ENCODE measurements at places on chromosomes 16 and 17.
A peak's percentile ranks its signal among the peaks of the same experiment; 100 is the strongest.

GRCh38 chr16:88383401-88384221, 852 bp downstream of the ZNF469 start:
- no peak for DNase-seq

DNA sequence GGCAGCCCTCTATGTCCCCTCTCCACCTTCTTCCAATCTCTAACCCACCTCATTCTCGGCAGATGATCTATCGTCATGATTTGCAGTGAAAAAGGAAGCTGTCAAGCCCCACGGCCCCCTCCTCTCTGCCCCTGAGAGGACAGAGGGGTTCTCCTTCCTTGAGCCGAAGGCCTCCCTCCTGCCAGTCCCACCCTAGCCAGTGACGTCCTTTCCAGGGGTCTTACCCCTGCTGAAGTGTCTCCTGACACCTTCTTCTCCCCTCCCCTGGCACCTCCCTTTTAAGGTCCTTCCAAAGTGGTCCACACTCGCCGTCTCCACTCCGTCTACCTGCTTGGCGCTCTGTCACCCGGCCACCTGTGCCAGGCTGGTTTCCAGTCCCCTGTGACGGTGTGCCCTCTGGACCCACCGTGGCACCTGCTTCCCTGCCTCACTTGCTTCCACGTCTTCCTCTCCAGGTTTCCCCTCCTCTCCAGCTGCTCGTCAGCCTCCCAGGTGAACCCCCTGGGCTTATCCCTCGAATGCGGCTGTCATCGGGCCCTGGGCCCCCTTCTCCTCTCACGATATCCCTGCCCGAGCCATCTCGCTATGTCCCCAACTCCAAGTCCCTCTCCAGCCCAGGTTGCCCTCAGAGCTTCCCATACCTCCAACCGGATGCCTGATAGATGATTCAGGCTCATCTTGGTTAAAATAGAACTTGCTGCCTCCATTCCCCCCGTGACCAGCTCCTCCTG, 5.7 kb downstream of the CCDC102A start:
- DNase-seq, result no peak

DNA sequence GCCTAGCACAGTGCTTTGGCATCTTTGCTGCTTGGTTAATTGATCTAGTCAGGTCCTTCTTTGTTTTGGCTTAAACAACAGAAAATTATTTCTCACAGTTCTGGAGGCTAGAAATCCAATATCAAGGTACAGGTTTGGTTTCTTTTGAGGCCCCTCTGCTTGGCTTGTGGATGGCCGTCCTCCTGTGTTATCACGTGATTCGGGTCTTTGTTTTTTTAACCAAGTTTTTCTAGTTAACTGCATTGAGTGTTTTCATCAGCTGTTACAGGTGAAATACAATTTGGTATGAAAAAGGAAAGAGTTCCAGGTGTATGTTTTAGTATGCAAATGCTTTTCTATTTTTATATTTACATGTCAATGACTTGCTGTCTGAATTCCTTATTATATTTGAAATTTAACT, 2.8 kb downstream of the NLK start:
- DNase-seq, result no peak

DNA sequence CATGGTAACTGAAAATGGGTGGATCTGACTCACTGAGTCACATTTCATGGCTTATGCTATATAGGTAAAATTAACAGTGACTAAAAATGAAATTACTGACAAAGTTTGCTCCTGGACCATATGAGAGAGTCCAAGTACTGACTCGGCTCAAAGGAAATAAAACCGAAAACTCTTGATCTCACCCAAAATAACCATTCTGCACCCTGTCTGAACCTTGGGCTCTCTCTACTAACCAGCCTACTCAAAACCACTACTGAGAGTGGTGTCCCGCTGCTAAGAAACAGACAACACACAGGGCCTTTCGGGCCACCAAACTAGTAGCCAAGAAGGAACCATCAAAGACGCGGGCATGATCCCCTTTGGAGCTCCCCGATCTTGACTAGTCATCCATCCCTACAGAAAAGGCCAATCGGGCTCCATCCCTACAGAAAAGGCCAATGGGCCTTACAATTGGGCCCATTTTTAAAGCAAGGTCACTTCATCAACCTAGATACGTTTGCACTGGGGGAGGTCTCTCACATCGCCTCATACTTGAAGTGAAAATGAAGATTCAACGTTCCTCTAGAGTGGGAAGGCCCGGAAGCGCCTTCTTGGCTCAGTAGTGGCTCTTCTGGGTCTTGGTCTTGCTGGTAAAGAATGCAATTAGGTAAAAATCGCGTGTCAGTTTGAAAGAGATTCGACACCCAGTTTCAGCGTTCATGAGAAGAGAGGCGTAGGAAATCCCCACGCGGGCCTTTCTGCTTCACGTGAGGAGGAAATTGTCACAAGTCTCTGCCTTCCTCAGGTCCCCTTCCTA, 720 bp upstream of the ZPBP2 start:
- no peak for DNase-seq

DNA sequence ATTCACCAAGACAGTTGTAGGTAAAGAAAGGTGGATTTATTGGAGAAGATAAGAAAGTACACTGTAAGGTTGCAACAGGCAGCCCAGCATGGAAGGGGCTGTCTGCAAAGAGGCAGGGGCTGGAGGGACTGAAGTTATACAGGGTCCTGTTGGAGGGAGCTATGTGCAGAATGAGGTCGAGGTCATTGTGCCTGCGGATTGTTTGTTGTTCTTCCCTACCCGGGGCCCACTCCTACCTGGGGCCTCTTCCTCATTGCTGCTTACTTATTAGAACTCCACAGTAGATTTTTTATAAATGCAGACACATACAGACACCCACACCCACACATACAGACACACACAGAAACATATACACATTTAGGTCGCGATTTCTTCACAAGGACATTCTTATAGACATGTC, 466.2 kb downstream of the MAF start:
- DNase-seq, result no peak

DNA sequence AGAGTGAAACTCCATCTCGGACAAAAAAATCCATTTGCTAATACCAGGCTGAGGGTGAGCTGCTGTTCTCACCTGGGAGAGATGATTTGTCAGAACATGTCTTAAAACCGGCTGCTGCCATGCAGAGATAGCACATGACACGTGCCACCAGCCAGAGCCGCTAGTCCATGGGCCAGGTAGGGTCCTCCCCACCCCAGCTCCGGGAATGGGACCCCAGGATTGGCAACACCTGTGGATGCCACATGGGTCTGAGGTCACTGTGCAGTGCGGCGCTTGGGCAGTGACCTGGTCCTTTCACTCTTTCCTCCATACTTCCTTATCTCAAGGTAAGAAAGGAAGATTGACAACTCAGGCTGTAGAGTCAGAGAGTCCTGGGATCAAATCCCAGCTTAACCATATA, 393.3 kb upstream of the TNRC6C start:
- no peak for DNase-seq

DNA sequence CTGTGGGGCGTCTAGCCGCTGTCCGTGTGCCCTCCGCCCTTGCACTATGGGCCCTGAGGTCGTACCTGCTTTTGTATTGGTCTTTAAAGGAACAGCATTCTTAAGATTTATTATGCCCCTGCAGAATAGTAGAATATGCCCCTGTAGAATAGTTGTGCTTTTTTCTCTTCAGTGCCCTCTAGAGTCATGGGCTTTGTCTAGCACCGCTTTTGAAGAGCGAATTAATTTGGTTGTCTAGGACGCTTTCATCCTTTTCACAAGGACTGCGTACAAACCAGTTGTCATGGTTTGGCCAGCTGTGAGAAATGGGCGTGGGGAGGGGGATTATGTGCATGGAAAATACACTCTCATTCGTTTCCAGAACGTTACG, 621 bp downstream of the CEP95 start:
- DNase-seq, result peak; percentile 4

GRCh38 chr17:38809828-38810227, 10.5 kb upstream of the PIP4K2B start:
- no peak for DNase-seq

GRCh38 chr17:79706931-79707850, 23.6 kb upstream of the ENPP7 start:
- DNase-seq, result no peak

DNA sequence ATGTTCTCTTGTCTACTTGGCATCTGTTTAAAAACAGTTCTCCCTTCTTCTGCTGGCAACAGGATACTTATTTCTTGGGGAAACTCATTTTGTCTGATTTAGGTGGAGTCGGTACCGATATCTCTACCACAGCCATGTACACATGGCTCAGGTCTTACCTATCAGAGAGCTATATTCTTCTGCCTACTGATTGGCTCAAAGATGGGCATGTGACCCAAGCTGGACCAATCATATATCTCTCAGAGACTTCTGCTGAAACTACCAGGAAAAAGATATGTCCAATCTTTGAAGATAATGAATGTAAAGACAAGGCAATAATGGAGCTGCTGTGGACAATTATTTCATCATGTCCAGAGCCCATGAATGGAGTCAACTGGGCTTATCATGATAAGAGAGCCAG, 21.6 kb upstream of the SHISA9 start:
- no peak for DNase-seq

DNA sequence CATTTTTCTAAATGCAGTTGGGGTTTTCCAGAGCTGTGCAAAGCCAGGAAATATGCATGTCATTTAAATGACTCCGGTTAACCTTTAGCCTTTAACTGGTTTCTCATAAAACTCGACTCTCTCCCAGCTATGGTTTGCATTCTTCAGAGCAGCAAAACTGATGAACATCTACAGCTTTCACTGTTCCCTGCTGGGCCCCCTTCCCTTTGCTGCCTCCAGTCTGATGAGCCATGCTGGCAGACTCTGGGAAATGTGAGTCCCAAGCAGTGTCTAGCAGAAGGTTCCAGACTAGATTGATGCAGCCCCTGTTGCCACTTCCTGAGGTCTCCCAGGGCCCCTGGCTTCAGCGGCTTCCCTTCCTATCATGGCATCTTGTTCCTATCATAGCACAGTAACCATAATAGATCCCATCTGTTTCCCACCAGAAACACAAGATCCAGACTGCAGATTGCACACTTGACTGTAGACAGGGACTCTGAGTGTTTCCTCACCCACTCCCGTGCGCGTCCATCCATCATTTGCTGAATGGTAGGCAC, 135.4 kb downstream of the CLEC16A start:
- no peak for DNase-seq

DNA sequence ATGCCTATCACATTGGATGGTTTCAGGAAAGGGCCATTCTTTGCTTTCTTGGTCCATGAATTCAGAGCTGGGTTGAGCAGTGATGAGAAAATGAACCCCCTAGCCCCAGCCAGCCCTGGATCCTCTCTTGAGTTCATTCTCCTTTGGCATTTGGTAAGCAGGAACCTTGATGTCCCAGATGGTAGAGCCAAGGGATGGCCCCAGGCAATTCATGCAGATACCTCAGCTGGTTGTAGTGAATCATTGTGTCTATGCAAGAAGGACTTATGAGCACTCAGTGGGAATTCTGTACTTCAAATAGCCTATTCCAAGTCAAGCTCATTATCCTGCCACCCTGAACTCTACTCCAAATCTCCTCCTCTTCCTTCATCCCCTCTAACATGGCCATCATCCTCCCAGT, 412.7 kb downstream of the UTP18 start:
- DNase-seq, result no peak

- no peak for DNase-seq
These were observed 26.9 kb downstream of the MARF1 start for GRCh38 chr16:15616012-15616411.

- no peak for DNase-seq
These were observed 88.6 kb upstream of the NLRP1 start for GRCh38 chr17:5672815-5673430.

DNA sequence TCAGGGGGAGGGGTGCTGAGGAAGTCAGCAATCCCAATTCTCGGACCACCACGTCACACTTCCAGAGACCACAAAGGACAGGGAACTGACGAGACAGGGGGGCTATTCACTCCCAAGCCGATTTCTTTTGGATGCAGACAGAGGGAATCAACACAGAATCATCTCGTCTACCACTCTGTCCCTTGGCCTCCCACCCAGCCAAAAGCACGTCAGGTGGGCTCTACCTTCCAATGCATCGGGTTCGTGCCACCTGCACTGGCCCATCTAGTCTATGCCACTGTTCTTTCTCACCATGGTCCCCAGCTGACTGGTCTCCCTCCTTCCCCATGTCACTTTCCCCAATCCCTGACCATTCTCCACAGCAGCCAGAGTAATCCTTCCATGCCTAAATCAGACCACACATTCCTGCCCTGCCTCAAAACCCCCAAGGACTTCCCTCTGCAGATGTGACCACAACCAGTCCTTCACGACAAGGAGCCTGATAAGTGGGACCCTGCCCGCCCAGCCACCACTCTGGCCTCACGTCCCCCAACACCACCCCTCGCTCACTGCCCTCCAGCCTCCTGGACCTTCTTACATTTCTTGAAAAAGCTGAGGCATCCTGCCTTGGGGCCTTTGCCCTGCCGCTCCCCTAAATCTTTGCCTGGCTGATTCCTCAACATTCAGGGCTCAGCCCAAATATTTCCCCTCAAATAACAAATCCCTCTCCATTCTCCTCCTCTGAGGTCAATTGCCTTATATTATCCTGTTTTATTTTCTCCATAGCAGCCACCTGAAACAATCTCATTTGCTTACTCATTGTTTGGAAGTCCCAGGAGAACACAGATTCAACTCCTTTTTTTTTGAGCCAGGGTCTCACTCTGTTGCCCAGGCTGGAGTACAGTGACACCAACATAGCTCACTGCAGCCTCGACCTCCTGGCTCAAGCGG, 70.4 kb downstream of the IL21R start:
- DNase-seq, result no peak

GRCh38 chr16:63361032-63361624, 1324.9 kb upstream of the CDH8 start:
- DNase-seq, result peak; percentile 1

DNA sequence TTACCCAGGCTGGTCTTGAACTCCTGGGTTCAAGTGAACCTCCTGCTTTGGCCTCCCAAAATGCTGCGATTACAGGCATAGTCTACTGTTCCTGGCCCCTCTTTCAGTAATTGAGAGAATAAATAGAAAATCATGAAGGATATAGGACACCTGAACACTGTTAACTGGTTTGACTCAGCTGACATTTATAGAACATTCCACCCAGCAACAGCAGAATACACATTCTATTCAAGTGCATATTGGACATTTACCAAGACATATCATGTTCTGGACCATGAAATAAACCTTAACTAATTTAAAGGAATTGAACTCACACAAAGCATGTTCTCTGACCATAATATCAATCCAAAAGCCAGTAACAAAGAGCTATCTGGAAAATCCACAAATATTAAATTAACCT, 19.8 kb upstream of the BAIAP2 start:
- DNase-seq, result no peak

Measured in NCI-H1930 (cell line).